Spinal cord (tissue), 10 donors: ENCODE measurements at places on chromosomes 5 and 9.
A peak's percentile ranks its signal among the peaks of the same experiment; 100 is the strongest.

DNA sequence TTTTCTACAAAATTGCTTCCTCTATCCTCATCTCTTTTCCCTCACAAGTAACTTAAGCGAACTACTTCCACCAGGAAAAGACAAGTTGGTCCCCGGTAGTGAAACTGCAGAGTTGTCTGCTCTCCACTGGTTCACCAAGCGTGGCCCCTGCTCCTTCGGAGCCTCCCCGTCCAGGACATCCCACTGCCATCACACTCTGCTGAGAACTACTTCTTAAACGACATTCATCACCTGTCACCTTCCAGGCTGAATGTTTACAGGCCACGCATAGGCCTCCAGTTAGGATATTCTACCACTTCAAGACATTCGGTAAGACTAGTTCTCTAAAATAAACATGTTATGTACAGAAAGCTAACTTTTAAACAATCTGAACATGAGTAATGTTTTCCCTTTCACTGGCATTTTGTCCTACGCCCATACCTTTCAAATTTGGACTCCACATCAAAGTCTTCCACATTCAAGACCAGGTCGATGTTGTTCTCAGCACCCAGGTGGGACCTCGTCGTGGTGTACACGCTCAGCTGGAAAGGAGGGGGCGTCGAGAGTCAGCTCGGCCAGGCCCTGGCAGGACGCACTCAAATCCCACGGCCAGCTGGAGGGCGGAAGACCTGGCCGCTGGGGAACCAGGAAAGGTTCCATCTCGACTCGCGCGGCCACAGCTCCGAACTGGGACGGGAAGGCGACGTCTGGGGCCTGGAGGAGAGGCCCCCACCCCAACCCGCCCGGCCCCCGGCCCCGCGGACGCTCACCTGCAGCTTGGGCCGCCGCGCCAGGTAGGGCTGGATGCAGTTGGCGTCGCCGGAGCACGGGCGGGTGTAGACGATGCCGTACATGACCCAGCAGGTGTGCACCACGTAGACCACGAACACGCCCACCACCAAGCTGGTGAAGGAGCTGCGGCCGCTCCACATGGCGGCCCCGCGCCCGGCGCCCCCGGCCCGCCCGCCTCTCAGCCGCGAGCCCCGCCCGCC, 683 bp downstream of the CLPTM1L start:
- no peak for DNase-seq

GRCh38 chr9:91211414-91211813, 150.3 kb downstream of the AUH start:
- DNase-seq: no peak

- no peak for DNase-seq
These were observed 88.6 kb upstream of the GAS1 start for GRCh38 chr9:87035879-87036278.

GRCh38 chr9:86486891-86487837, 133.0 kb upstream of the TUT7 start:
- peak; percentile 67 for DNase-seq

GRCh38 chr9:88751781-88752180, 216.8 kb downstream of the NXNL2 start:
- no peak for DNase-seq

- DNase-seq: no peak
These were observed 64.5 kb downstream of the MTREX start for GRCh38 chr5:55372130-55372925.

DNA sequence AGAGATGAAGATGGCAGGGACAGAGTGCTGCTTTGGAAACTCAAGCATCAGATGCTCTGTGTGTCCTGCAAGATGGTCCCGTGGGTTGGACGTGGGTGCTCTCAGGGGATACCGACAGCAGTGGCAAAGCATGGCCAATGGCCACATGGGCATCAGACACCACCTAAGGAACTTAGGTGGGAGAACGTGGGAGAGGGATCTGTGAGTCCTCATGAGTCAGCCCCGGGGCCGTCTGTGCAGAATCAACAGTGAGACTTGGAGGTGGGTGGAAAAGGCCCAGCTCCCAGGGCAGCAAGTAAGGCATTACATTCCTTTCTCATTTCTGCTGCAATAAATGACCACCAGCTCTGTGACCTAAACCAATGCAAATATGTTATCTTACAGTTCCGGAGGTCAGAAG, 77.0 kb downstream of the RAD23B start:
- DNase-seq: no peak
